RCC 7860 (cell line): ENCODE measurements at places on chromosomes 11 and 22.

- no peak for DNase-seq
These were observed 24.8 kb upstream of the CLDN5 start for GRCh38 chr22:19548964-19549363.

DNA sequence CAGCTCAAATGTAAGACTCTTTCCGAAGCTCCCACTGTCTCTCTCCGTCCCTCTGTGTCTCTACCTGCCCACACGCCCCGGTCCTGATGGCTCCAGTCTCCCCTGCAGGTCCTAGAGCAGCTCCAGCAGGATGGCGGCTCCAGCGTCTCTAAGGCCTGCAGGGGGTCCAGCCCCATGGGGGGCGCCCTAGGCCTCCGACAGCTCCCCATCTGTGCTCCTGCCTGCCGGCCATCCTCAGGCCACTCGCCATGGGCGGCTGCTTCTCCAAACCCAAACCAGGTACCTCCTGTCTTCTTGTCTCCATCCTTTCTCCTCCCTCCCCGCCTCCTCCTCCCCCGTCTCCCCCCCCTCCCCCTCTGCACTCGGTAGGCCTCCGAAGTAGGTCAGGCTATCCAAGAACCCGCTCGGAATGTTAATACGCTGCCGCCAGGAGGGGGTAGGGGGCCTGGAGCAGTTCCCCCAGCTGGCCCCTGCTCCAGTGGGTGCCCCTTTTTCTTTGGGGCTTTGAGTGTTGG lies 699 bp downstream of the AIFM3 start:
- no peak for DNase-seq

GRCh38 chr11:128727320-128727719 lies 33.4 kb downstream of the FLI1 start:
- no peak for DNase-seq

- DNase-seq: no peak
These were observed 6.1 kb downstream of the SMCO4 start for GRCh38 chr11:93537049-93537448.
